ENCODE measurements at places on chromosomes 6 and 20.
A peak's percentile ranks its signal among the peaks of the same experiment; 100 is the strongest.

DNA sequence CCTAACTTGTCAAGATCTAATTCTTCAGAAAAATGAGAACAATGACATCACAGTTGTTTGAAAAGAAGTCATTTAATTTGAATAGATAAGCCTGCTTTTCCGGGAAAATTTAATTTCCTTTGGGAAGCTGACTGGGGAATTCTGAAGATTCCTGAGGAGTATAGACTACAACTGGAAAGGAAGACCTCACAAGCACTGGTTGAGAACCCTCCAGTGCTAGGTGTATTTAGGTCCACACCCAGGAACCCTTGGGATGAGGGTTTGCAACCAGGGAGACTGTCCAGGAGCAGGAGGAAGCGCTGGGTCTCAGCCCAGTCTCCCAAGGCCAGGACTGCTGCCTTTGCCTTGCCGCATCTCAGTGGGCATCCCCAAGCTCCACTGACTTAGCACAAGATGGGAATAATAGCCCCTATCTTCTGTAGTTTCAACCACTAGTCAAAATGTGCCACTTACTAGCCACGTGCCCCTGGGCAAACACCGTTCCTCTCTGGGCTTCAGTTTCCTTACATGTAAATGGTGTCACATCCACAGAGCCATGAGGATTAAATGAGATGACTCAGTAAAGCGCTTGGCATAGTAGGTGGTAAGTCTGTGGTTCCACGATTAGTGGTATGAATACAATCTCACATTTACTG, 6.9 kb upstream of the CD93 start:
- DNase-seq, result no peak

- DNase-seq, result peak; percentile 41
These were observed 129.2 kb upstream of the PRND start for GRCh38 chr20:4592316-4593148.

DNA sequence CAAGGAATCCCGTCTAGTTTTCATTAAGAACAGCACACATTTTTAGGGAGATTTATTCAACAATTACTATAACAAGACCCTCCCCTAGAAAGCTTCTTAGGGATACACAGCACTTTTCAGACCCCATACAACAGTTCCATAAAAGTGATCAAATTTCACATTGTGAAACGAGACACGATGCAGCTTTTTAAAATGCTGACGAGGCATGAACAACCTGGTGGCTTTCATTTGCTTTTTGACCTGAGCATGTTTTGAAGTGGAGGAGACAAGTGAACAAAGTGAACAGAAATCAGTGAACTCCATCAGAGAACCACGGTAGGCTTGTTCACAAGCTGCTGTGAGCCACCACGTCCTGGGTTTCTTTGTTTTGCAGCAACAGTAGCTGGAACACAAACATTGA, 112.2 kb downstream of the PCSK2 start:
- no peak for DNase-seq

DNA sequence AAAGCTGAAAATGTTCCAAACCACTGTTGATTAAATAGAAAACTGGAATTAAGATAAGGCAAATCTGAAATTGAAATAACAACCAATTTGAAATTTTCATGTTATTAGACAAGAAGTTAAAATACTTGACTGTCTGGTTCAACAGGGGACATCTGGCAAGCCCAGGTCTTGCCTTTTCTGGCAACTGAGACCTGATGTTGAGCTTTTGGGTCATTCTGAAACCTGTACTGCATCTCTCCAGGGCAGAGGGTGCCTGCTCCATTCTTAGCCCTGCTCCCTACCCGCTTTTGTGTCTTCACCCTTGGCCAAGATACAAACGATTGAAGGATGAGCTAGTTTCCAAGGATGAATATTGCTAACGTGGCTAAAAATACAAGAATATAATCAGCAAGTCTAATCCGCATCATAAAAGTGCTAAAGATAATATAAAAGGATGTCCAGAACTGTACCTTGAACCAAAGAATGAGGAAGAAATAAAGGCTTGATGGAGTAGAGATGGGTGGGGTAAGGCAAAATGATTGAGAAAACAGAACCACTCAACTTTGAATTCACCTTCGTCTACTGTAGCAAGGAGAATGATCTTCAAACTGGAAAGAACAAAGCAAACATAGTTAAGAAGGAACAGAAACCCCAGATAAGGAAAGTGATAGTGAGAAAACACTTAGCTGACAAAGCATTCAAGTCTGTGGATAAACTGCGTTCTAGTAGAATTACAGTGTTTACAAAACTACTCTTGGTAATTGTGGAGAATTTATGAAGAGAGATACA, 109.8 kb upstream of the MAN1A1 start:
- DNase-seq, result no peak
